ENCODE measurements at places on chromosomes 7 and 10.

DNA sequence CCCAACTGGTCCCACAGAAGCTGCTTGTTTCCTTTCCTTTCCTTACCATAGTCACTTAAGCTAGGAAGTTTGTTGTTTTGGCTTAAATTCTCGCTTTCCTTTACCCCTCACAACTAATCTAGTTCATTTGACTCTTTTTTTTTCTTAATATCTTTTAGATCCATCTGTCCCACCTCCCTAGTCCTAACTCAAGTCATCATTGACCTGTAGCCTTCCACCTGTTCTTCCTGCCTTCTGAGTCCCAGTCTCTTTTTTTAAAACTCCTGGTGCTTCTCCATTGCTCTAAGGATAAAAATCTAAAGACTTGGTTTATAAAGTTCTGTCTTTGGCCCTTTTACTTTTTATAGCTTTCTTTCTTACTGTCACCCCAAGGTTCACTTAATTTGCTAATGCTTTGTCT lies 47.6 kb downstream of the RALA start:
- no peak for DNase-seq

DNA sequence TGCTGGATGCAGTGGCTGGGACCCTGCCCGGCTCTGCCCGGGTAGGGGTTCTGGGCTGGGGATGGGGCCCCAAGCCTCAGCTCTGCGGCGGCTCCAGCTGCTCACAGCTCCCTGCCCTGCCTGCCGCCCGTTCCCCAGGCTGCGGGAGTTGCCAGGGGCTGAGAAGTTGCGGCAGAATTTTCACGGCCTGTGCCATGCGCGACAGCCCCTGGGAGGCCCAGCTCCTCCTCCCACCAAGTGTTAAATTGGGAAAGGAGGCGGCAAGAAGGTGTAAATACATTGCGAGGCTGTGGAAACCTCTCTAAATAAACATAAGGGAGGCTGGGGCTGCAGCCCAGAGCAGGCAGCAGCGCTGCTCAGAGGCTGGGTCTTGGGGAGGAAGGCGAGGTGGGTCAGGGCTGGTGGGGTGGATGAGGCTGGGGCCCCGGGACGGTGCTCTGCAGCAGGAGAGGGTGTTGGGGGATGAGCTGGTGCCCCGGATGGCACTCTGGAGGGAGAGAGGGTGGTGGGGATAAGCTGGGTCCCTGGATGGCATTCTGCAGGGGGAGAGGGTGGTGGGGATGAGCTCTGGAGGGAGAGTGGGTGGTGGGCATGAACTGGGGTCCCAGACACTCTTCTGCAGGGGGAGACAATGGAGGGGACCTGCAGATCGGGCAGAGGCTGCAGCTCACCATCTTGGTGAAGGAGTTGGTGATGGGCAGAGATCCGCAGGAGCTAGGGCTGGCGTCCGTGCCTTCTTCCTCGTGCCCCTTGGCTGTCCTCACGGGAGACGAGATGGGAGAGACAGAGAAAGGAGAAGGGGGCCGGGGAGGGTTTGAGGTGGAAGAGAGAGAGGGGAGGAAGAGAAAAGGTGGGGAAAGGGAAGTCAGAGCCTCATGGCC lies 85.5 kb upstream of the GNA12 start:
- no peak for DNase-seq

- no peak for DNase-seq
Measured at GRCh38 chr7:27068259-27068658, 27.5 kb downstream of the HOXA1 start.

DNA sequence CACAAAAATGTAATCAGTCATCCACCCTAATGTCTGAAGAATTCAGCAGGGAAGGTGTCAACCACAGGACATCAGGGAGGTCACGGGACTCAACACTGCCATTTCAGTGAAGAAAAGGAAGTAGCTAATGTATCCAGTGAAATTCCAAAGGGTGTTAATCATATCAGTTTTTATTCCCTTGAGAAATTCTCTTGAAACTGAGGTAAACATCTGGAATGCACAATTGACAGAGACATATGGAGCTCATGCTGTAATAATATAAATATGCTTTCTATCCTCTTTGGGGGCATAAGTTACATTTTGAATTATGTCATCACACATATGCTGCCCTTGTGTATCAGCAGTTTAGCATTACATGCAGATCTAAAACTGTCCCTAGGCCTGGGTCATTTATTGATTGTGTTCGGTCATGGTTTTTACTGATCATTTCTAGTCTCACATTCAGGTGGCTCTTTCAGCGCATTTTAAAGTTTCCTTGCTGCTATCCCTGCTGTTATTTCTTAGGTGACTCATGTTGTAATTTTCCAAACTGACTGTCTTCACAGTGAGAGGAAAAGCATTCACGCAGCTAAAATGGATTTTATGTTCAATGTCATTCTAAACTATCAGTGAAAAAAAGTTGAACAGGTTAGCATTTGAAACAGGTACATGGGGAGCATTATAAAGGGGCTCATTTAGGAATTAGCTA lies 273.9 kb downstream of the TSPAN12 start:
- DNase-seq = no peak

DNA sequence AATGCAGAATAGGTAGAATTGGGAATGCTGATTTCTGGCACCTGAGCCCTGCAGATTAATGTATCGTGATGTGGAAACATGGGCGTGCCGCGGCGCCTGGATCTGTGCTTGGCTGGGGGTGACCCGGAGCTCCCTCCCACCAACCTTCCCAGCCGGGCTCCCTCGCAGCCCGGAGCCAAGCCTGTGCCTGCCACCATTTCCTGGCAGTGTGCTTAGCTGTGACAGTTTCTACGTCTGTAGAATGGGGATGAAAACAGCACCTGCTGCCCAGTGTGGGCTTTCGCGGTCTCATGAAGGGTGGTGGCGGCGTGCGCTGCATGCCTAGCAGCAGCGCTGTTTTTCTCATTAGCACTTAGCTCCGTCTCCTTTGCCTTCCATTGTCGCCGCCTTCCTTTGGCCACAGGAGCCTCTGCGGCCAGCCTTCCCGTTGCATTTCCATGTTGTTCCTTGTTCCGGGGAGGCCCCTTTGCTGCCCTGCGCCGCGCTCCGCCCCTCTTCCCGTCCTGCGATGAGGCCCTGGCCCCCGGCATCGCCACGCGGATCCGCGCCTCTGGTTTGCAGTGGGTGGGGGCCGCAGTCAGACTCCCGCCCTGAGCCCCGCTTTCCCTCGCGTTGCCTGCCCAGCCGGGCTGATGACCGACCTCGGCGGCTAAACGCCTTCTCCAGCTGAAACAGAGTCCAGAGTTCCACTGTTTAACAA lies 84.2 kb downstream of the CUL1 start:
- no peak for DNase-seq

DNA sequence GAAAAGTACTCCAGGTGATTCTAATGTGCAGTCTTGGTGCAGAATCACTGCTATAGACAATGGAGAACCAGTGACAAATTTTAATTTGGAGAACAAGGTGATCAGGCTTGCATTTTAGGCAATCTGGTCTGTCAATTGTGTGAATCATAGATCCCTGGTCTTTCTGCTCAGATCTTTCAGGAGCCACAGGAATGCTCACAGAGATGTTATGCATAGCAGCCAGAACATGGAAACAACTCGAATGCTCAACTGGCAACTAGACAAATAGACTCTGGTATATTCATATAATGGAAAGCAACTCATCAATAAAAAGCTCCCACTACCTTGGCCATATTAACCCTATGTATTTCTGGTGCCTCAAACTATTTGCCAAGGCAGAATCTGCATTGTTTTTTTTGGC lies 209.1 kb downstream of the PHF14 start:
- no peak for DNase-seq

GRCh38 chr7:43554423-43554822 lies 28.5 kb upstream of the STK17A start:
- DNase-seq = peak; percentile 16

DNA sequence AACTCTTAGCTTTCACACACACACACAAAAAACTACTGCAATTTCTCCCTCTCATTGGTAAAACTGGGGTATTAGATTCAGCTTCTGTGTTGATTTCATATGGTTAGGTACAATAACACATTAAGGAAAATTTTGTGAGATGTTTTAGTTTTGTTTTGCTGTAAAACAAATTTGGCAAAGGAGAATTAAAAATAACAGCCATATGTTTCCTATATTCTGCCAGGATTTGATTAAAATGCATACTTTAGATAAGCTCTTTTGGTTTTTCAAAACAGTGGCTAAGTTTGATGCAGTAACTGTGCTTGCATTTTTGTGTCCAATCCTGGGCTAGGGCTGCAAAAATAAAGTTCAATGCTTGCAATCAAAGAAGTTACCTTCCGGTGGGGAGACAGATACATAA lies 126.3 kb downstream of the CALCR start:
- DNase-seq = no peak

DNA sequence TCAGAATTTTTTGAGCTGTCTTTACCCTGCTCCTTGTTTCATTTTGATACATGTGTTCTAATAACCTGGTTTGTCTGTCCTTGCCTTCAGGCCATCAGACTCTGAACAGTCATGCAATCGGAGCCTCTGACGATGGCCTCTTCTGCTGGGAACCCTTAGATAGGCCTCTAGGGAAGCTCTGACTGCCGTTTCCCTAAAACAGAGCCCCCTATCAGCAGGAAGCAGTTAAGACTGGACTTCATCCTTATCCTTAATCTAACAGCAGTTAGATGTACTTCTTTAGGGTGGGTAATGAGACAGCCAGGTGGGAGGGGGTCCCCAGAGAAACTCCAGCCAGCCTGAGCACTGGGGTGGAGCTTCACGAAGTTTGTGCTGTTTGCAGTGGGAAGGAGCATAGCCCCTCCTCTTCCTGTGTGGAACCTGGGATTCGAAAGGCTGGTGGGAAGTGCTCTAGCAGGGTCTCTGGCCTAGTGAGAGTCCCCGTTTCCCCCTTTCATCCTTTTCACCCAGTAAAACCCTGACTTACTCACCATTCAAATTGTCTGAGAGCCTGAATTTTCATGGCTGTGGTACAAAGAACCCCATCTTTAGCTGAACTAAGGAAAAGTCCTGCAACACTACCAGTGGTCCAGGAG lies 28.4 kb upstream of the SORCS3 start:
- no peak for DNase-seq

- DNase-seq = no peak
Measured at GRCh38 chr7:130289478-130289877, 3.5 kb upstream of the CPA4 start.

DNA sequence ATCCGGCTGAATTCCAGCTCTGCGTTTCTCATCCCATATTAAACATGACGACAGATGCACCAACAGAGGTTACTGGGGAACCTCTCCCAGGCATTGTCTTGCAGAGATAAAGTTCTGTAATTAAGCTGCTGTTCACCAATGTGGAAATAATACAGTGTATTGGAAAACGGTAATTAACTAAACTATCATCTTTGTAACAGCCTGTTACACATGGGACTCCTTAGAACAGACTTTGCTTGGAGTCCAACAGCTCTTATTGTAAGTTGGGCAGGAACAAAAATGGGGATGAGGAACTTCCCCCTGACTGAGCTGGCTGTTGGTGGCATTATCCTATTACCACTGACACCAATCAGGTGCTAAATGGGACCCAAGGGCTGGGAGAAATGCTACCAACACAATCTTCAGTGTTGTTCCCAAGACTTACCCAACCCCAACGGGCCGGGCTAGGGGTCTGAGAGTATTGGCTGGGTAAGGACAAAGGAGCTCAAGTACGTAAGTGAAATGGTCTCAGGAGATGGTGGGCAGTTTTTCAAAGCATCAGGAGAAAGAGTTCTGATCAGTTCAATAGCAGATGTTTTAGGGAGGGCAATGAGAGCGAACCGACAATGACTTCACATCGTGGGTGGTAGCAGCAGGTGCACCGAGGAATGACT lies 759.4 kb downstream of the GRID1 start:
- no peak for DNase-seq

GRCh38 chr7:127396184-127396583 lies 3.7 kb upstream of the ZNF800 start:
- DNase-seq = peak; percentile 23

DNA sequence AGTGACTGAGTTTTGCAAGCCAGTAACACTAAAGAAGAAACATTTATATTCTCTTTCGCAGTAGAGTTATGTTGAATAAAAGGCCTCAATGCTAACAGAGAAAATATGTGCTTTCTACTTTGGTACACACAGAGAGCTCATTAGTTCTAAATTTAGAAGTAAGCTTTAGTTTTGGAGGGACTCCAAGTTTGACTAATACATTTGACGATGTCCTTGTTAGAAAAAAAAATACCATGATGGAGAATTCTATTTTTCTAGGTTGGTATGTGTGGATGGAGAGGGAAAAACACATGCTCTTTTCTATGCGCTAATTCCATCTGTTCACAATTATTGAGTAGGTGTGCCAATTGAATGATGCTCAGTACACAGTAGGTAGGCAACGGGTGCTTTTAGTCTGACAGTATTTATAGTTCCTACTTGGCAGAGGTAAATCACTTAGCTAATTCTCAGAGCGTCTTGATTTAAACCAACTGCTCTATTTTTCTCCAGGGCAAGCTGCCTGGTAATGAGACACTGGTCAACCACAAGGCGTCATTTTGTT lies 327.2 kb upstream of the AKR1E2 start:
- no peak for DNase-seq

DNA sequence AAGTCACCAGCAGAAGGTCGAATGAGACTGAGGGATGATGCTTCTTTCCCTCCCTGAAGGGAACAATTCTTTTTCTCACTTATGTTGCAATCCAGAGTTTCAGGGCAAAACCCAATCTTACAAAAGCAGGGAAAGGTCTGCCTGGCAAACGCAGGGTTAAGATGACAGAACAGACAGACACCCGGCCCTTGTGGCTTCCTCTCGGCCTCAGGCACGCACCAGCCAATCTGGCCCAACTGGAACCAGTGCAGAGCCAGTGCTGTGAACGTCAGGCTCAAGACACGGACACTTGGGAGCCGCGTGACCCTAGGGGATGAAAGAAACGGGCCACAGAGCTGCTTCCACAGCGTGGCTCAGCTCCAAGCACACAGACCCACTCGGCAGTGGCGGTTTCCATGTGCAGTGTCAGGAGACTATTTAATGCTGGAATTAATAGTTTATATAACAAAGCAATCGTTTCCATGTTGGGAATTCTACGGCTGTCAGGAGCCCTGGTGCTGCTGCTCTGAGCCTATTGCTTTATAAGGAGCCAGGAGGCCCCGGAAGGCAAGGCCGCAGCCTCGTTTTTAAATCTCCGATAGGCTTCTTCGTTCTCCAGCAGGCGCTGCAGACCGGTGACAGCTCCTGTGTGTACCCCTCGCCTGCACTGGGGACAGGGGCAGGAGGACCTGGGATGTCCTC lies 198.4 kb downstream of the DIP2C start:
- DNase-seq = no peak

- no peak for DNase-seq
Measured at GRCh38 chr10:79378647-79379511, 31.6 kb downstream of the PPIF start.

- peak; percentile 69 for DNase-seq
Measured at GRCh38 chr10:72834183-72834825, 59.2 kb upstream of the OIT3 start.

GRCh38 chr10:121753726-121754476 lies 155.7 kb upstream of the FGFR2 start:
- DNase-seq = no peak

- no peak for DNase-seq
Measured at GRCh38 chr7:74320645-74321221, 31.5 kb downstream of the CLIP2 start.

Data from CD4-positive, alpha-beta T cell treated with Interleukin-10 for 1 hour (primary cell).